Activated gamma-delta T cell treated with Interleukin-2 at 50 U/mL for 16 hours (primary cell): ENCODE measurements at places on chromosomes 5 and 9.

- no peak for DNase-seq
These were observed 101.5 kb downstream of the VAV2 start for GRCh38 chr9:133890583-133890982.

DNA sequence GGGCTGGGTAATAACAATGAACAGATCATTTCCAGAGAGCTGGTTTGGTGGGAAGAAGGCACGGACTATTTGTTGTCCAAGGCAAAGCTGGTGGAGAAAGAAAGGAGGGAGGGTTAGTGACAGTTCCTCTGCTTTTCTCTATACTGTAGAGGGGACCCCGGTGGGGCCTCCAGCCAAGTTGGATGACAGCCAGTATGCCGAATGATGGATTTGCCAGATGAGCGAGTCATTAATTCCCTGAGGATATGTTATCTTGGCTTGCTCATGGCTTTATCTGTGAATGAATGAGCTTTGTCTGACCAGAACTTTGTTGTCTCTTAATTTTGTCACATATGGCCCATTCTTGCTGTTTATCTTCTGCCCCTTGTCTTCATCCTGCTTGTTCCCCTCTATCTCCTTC lies 158.6 kb upstream of the GLRA1 start:
- no peak for DNase-seq

- DNase-seq, result no peak
These were observed 41.5 kb downstream of the SECISBP2 start for GRCh38 chr9:89359751-89360261.

DNA sequence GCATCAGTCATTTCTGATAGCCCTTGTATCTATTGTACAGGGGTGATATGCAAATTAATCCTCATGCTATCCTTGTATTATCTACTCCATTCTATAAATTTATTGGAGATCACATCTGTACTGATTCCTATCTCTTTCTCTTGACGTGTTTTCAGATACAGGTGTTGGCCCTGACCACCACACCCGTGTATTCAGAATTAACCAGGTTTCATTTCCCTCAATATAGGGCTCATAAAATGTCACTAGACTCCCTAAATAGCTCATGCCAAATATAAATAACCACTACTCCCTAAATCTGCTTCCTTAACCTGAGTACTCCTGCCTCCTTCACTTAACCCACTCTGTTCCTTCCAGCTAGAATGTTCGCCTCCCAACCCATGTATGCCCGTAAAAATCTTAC lies 522.8 kb upstream of the KLF4 start:
- no peak for DNase-seq

GRCh38 chr5:177434437-177434836 lies 8.0 kb downstream of the GRK6 start:
- DNase-seq, result peak; percentile 43

- no peak for DNase-seq
These were observed 9.3 kb downstream of the SLC25A48 start for GRCh38 chr5:135843571-135844337.

DNA sequence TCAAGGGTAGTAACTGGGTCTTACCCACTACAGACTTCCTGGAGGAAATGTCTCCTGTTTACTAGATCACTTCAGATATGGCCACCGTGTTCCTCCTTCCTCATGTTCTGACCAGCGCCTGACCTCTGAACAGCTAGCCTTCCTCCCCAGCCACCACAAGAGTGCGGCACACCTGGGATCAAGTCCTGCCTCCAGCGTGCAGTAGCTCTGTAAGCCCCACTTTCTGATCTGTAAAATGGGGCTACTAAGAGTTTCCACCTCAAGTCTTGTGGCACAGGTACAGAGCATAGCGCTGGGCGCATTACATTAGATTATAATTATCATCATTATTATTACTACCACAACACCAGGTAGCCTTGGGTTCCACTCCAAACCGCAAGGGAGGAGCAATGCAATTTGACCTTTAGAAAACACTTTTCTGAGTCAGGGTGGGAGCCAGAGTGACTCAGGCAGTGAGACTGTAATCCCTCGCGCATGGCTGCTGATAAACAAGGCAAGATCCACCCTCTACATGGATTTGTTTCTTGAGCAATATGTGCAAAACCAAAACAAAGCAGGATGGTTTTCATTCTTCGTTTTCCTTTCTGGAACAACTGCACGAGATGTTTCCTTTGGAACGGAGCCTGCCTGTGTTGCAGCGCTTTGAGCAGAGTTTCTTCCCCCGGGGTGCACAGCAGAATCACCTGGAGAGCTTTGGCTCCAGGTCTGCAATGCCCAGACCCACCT lies 65.0 kb upstream of the ANGPTL2 start:
- no peak for DNase-seq

DNA sequence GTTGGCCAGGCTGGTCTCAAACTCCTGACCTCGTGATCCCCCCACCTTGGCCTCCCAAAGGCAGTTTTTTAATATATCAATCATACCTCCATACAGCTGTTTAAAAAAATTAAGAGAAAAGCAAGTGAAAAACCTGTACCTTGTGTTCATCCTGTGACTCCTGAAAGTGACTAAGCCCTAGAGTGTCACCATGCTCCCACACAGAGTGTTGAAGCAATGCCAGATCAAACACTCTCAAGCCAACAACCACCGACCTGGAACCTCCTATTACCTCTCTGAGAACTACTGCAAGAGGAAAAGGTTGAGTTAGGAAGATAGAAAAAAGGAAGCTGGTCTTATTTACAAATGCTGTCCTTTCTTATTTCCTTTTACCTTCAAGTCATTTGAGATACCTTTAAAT lies 123.5 kb downstream of the RASEF start:
- no peak for DNase-seq

GRCh38 chr5:1052076-1052475 lies 43.5 kb downstream of the NKD2 start:
- no peak for DNase-seq

GRCh38 chr9:34993502-34994259 lies 4.1 kb downstream of the DNAJB5 start:
- no peak for DNase-seq

GRCh38 chr9:121216271-121216805 lies 14.7 kb upstream of the RAB14 start:
- no peak for DNase-seq

DNA sequence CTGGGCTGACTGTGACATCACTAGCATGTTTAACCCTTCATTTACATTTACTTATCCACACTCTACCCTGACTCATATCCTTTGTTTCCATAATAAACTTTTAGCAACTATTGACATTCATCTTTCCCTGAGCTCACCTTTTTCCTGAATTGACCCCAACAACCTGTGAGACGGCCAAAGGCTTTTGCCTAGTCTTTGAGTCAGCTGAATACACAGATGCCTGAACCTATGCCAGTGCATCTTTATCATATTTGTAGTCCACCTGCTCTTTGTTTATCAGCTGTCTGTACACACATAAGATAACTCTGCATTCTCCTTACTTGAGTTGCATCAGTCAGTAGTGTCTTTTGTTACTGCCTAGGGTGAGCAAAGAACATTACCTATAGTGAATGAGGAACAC lies 128.5 kb upstream of the HMHB1 start:
- no peak for DNase-seq

DNA sequence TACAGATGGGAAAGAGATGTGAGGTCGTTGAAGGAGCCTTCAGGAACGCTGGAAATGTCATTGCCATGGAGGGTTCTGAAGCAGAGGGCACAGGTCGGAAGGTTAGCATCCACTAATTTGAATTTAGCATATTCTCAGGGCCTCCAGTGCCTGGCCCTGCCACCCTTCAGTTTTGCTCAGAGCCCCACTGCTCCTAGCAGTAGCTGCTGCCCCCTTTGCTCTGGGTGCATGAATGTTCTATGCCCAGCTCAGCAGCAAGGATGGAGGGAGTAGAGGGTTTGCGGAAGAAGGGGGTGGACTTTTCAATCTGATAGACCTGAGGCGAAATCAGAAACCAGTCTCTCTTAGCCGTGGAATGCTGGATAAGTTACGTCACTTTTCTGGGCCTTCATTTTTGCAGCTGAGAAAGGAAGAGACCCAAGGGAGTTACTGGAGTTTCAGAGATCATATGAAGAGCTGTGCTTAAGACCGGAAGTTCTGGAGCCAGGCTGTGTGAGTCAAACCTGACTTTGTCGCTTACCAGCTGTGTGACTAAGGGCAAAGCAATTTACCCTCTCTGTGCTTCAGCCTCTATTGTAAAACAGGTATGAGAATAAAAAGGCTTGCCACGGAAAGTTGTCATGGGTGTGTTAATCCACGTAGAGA lies 133.2 kb upstream of the PANK3 start:
- DNase-seq, result no peak
